NCI-H2171 (cell line): ENCODE measurements at places on chromosomes 6 and 20.

DNA sequence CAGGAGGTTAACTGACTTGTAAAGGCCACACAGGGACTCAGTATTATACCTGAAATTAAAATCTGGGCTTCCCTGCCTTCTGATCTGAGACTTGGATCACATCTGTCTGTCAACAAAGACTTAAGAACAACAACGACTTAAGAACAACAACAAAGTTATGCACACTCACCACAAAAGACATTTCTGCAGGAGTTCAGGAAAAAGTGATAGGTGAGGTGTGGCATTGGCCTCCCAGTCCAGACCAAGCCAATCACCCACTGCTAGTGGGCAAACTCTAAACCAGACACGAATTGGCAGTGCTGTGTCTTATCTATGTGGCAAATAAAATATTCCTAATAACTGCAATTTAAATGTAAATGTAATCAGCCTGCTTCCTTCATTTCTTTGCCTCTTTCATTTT, 61.3 kb downstream of the PRDM1 start:
- no peak for DNase-seq

DNA sequence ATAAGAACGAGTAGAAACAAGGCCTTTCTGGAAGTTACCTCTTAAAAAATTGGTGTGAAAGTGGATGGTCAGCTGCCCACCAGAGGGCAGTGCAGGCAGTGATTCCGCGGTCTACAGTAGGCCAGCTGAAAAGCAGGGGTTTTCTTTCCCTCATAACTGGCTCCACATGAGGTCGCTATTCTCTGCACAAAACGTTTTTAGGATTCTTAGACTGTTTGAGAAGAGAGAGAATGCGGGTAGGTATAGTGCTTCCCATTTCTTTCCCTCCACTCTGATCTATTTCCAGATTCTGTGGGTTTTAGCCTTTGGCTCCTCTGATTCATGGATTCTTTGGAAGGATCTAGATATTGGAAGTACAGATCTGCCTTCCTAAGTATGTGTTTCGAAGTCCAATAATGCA, 14.2 kb downstream of the FIG4 start:
- peak; percentile 70 for DNase-seq

GRCh38 chr6:77502981-77503380, 39.7 kb upstream of the HTR1B start:
- DNase-seq = no peak

- no peak for DNase-seq
Measured at GRCh38 chr6:109490713-109491112, 7.7 kb upstream of the ZBTB24 start.

GRCh38 chr20:62320581-62321354, 18.0 kb downstream of the ADRM1 start:
- no peak for DNase-seq

- DNase-seq = no peak
Measured at GRCh38 chr6:15408758-15409157, 162.9 kb downstream of the JARID2 start.

DNA sequence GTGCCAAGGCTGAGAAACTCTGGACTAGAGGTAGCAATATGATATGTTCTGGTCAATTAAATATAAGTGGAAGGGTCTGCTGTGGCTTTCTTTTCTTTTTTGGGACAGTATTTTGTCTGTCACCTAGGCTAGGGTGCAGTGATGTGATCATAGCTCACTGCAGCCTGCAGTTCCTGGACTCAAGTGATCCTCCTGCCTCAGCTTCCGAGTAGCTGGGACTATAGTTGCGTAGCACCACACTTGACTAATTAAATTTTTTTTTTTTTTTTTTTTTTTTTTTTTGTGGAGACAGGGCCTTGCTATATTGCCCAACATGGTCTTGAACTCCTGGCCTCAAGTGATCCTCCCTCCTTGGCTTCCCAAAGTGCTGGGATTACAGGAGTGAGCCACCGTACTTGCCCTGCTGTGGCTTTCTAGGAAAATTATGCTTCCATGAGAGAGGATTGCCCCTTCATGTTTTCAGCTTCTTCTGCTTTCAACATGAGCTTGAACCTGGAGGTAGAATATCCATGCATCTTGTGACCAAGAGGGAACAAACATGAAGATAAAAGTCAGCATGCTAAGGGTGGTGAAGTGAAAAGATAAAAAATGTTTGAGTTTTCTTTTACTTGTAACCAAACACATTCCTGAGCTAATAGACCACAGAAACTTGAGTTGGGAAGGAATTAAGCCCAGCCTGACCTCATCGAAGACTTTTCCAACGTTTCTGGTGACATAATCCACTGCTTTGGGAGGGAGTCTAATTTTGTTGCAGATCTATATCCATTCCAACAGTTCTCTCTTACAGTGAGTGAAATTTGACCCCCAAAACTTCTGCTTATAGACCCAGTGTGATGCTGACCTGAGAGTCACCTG, 75.1 kb downstream of the CARMIL1 start:
- DNase-seq = no peak

DNA sequence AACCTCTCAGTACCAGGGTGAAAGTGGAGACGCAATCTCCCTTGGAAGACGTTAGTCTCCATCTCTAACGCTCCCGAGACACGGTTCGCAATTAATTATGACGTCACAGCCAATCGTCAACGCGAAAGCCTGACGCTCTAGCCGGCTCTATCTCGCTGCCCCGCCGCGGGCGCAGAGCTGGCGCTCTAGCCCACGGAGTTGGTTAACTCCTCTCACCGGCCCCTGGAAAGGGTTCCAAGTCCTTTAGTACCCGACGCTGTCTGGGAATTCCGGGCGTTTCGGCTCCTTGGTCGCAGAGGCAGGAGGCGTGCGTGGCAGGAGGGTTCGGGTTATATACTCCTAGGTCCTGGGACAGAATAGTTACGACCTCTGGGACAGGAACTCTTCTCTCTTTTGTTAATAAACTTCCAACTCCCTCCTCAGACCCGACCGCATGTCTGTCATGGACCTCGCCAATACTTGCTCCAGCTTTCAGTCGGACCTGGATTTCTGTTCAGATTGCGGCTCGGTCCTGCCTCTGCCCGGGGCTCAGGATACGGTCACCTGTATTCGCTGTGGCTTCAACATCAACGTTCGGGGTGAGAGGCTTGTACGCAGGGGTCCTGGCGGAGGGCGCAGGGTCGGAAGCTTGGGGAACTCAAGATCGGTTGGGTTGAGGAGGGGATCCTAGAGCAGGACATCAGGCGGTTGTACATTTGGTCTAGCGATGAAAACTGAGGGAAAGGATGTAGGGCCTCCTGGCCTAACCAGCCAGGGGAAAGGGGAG, at the start of gene POLR1H:
Gene POLR1H (plus strand): TSS at position 174 of the 766 bp plus-strand sequence. CDS start 260 bp downstream, at position 434.
- peak; percentile 93 for DNase-seq

DNA sequence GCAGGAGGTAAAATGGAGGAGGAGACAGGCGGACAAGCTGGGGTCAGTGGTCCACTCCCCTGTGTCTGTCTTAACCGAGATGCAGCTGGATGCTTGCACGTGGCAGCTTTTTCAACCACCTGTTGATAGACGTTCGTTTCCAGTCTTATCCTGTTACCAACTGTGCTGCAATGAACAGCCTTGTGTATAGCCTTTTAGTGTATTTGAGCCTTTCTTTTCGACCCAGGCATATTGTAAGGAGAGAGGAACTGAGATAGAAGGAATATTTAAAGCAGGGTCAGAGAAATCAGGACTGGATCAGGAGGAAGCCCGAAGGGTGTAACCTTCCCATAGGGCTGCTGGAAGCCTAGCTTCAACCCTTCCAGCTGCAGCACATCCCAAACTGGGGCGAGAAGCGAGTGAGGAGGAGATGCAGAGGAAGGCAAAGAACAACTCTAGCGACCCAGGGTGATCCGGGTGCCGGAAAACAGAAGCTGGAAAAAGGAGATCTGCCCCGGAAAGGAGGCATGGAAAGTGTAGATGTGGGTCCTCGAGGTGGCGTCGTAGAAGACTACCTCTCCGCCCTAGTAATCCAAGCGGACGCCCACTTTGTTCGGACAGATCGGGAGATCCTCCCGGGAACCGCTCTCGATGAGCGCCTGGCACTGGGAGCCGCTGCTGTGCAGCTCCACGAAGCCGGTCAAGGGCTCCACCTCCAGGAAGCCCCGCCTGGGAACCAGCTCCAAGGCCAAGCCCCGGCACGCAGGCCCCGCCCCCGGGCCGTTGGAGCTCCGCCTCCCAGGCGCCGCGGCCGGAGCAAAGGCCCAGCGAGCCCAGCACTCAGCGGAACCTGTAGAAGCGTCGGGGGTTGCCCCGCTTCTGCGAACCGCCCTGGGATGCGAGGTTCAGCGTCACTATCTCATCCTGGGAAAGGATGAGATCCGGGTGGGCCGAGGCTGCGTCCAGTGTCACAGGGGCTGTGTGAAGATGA, 11.2 kb downstream of the TRIM31 start:
- no peak for DNase-seq

DNA sequence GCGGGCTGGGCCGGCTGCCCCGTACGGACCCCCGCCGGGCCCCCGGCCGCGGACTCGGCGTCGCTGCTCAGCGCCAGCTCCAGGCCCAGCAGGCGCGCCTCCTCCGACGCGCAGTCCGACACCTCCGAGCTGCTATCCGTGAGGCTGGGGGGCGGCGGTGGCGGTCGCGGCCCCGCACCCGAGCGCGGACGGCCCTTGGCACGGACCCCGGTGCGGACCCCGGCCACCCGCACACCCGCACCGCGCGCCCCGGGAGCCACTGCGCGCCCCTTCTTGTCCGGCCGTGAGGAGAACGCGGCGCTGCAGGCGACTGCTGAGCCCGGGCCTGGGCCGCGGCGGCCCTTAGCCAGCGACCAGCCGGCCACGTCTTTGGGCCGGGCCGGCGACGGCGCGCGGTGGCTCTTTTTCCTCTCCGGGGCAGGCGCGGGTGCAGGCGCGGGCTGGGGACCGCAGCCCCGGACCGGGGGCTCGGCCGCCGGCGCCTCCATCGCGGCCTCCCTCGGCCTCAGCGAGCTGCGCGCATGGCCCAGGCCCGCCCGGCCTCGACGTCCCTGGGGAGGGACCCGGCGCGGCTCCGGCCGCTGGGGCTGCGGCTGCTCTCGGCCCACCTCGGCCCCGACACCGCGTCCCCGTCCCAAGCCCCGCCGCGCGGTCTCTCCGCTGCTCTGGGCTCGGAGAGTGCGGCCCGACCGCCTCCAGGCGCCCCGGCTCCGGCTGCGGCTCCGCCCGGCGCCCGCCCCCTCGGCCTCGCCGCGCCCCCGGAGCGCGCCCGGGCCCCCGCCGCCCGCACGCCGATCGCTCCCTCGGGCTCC, 12.9 kb upstream of the TLDC2 start:
- DNase-seq = no peak

DNA sequence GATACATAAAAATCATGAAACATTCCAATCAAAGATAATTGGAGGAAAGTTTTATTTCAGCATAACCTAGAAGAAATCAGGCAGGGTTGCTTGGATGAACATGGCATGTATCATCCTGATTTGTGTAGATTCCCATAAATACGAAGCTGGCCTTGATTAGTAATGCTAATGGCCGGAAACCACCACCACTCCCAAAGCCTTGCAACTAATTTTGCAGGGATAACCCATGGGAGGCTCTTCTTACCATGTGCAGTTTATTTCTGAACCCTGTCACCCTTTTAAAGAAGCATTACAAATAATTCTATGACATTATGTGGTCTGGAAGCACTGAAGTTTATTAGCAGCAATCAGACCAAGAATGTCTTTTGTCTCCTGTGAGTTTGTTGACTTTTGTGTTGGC, 80.8 kb downstream of the AIG1 start:
- no peak for DNase-seq

DNA sequence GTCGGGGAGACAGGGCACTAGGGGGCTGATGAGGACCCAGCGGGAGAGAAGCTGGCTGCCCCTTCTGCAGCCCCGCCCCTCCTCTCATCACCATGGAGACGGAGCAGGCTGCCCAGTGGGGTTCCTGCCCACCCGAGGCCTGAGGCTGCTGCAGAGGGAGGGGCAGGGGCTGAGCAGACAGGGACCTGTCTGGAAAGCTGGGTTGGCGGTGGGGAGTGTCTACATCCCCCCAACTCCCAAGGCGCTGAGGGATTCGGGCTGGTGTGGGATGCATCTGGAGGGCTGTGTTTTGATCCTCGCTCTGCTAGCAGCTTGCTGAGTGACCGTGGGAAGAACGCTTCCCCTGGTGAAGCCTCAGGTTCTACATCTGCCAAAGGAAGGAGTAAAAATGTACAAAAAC, 1.2 kb upstream of the BPI start:
- no peak for DNase-seq

DNA sequence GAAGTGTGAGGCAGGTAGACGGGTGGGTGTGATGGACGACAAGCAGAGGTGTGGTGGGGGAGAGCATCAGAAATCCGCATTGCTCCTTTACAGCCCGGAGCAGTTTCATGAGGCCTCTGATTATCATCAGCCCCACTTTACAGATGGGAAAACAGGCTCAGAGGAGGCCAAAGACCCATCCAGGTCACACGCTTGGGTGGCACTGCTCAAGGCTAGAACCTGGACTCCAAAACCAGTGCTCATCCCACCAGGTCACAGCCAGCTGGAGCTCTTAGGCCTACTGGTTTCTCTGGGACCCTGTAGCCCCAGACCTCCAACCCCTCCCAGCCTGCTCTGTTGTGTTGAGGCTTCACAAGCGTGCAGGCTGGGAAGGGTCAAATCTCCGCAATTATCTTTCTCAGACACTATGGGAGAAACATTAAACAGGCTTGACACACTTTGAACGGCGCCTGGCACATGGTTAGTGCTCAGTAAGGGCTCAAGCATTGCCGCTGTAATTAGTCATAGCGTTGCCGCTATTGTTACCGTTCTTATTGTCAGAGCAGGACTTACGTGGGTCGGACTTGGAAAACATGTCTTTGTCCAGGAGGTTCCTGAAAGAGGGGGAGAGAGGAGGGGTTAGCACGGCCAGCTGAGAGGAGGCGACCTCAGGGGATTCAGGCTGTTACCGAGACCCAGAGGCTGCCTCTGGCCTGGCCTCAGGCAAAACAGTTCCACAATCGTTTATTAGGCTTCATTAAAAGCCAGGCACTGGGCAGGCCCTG, 16.6 kb downstream of the CPNE5 start:
- no peak for DNase-seq
